ENCODE measurements at places on chromosomes 6 and 20.

GRCh38 chr6:47267301-47267700 lies 42.4 kb downstream of the TNFRSF21 start:
- no peak for DNase-seq

GRCh38 chr6:55496201-55496600 lies 82.8 kb downstream of the HMGCLL1 start:
- DNase-seq: no peak

- no peak for DNase-seq
Measured at GRCh38 chr20:45345104-45345936, 2.9 kb downstream of the SDC4 start.

DNA sequence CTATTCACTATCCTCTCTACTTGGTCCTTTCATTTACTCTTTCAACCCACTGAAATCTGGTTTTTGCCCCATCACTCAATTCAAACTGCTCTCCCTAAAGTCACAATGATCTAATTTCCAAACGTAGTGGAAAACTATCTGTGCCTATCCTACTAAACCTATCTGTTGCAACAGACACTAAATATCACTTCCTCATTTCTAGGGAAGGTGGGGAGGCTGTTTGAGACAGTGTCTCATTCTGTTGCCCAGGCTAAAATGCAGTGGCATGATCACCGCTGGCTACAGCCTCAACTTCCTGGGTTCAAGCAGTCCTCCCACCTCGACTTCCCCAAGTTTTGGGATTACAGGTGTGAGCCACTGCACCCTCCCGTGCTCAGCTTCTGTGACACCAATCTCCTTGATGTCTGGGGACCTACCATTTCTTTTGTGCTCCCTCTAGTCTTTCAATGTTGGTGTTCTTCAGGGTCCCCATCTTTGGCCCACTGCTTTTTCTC lies 8.8 kb downstream of the RANBP9 start:
- no peak for DNase-seq

DNA sequence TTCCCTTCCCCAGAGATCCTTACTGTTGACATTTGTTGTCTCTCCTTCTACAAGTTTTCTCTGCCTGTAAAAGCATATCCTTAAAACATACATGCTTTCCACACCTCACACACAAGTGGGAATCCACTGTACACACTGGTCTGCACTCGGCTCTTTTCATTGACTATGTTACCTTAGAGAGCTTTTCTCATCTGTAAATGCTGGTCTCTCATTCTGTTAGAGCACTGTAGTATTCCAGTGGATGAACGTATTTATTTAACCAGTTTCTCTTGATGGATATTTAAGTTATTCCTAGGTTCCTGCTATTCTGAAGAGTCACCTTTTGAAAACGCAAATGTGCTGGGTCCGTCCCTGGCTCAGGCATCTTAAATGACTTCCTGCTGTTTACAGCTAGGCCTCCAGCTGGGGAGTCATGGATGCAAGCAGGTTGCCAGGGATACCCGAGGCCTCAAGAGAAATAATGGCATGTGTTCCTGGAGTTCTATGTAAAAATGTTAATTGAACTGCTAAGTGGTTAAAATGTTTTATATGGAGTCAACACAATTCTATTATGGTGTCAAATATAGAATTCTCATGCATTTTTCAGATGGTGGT lies 61.1 kb upstream of the TGM3 start:
- no peak for DNase-seq

- no peak for DNase-seq
Measured at GRCh38 chr6:36323062-36323461, 13.6 kb downstream of the BNIP5 start.

DNA sequence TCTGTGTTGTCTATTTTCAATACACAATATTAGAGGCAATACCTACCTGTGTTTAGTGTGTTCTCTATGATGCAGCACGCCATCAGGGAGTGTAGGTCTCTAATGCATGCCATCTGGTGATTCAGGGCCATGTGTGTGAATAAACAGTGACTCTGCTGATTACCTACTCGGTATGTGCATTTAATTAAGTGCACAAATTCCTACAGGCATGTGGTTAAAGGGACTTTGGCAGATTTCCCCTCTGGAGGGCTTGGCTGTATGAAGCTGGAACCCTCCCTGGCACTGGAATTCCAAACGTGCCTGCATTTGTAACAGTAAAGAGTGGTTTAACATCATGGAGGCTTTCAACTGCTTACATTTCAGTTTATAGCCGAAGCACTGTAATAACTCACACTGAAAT lies 401.5 kb upstream of the SASH1 start:
- DNase-seq: no peak

GRCh38 chr6:42176981-42177380 lies 3.8 kb downstream of the GUCA1A start:
- DNase-seq: no peak

DNA sequence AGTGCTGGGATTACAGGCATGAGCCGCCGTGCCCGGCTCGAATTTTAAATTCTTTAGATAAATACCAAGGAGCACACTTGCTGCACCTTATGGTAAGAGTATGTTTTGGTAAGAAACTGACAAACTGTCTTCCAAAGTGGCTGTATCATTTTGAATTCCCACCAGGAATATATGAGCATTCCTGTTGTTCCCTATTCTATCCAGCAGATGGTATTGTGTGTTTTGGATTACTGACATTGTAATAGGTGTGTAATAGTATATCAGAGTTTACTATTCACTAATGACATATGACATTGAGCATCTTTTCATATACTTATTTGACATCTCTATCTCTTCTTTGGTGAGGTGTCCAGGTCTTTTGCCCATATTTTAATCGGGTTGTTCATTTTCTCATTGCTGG lies 40.5 kb downstream of the TGM6 start:
- DNase-seq: no peak

DNA sequence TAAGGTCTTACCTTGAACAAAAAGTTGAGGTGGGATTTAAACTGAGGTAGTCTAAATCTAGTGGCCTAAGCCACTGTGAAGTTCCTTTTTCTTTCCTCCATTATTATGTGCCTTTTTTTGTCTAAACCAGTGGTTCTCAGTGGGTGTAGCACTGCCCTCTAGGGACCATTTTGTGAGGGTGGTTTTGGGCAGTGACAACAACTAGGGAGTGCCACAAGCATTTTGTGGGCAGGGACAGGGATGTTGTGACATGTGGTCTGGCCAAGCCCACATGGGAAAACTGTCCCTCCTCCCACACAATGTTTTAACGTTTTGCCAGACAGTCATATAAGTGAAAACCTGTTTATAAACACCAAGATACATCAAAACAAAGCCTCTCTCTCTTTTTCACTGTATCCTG lies 899.4 kb upstream of the FLRT3 start:
- DNase-seq: no peak

DNA sequence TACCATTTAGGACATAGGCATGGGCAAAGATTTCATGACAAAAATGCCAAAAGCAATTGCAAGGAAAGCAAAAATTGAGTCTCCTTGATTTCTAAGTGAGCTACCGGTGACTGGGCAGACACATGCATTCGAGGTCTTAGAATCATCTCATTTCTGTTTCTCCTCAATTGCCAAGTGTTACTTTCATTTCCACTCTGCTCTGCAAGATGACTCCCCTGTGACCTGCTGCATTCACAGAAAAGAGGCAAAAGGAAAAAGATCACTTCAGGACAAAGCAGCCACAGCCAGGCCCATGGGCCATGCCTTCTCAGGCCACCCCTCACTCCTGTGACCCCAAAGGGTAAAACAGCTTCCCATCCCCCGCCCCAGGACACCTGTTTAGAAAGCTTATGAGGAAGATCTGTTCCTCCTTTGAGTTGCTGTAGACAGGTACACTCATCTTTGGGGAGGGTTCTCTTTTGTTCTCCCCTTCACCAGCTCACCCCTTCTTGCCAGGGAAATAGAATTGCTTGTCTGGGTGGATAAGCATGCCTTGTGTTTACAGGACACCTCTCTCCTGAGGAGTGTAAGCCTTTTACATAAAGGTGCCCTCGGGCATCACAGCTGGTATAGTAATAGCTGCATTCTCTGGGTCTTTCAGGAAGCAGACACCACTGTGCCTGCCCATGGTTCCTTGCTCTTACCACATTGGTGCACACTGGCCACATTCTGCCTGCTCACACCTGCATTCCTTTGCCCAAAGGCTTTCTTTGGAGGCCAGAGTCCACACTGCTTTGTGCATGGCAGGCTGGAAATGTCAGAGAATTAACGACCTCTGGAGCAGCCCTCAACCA lies 105.0 kb downstream of the SLC24A3 start:
- DNase-seq: no peak

GRCh38 chr20:18267815-18268214 lies 20.5 kb upstream of the ZNF133 start:
- no peak for DNase-seq

DNA sequence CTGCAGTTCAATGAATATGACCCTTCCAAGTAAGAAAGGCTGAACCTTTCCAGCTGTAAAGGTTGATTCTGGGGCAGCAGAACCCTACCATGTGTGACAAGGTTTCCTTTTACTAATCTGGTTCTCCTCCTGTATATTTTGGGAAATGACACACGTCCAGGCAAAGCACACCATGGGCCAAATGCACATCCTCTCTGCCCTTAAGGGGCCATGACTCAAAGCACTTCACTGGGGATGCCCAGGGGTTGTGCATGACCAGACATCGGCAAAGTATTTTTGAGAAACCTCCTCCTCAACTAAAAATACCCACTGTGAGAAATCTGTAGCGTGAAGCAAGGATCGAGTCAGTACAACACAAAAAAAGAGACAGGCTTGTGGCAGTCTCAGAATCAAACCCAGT lies 174.7 kb downstream of the BACH2 start:
- DNase-seq: no peak

- DNase-seq: no peak
Measured at GRCh38 chr6:116877743-116878142, 701 bp downstream of the RFX6 start.

DNA sequence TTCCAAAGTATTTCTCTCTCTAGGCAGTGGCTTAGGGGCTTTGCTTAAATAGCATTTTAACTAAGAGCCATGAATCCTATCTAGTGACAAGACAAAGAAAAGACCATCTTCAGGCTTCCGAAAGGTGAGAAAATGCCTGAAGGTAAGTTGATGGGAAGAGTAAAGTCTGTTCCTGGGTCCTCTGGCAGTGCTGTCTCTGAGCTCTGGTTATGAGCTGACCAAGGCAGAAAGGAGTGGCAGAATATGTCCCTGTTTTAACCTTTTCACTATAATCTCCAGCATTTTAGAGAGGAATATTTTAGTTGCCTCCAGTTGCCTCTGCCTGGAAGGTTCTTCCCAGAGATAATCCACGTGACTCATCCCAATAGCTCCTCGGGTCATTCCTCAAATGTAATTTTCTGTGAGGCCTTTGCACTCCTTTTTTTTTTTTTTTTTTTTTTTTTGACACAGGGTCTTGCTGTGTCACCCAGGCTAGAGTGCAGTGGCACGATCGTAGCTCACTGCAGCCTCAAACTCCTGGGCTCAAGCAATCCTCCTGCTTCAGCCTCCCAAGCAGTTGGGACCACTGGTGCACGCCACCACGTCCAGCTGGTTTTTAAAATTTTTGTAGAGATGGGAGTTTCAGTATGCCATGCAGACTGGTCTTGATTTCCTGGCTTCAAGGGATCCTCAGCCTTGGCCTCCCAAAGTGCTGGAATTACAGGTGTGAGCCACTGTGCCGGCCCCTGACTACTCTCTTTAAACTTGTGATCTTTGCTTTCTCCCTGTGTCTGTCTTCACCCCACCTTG lies 3.7 kb upstream of the ARMH2 start:
- no peak for DNase-seq

GRCh38 chr6:23388086-23388783 lies 737.8 kb upstream of the NRSN1 start:
- no peak for DNase-seq

DNA sequence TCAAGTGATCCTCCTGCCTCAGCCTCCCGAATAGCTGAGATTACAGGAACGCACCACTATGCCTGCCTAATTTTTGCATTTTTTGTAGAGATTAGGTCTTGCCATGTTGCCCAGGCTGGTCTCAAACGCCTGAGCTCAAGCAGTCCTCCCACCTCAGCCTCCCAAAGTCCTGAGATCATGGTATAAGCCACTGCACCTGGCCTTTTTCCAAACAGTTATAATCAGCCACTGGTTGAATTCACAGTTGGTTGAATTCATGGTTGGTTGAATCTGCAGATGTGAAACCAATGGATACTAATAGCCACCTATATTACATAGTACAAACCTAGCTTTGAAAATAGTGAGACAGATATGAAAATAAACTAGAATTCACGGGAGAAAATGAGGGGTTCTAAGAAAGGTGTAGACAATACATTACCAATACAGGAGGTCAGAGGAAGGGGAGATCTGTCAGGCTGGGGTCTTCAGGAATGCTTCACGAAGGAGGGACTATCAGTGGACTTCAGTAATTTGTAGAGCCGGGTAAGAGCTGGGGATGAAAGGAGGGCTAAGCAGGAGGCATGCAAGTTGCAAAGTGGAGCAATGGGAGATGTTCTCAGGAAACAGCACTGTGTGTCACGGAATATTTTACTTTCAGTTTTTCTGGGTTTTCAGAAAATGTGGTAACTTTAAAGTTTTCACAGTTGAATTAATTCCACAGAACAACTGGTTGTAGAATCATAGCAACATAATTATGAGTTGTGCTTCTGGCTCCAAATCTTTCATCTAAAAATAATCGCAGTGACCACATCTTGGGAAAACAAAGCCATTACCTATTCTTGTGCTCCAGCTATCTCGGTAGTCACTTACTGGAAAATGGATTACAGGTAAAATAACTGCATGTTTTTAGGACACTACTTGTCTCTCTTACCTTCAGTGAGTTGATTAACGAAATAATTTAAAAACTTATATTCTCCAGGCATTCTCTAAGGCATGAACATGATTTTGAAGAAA lies 12.9 kb upstream of the CEP85L start:
- DNase-seq: no peak

GRCh38 chr20:59194023-59194935 lies 30.7 kb downstream of the ZNF831 start:
- no peak for DNase-seq

DNA sequence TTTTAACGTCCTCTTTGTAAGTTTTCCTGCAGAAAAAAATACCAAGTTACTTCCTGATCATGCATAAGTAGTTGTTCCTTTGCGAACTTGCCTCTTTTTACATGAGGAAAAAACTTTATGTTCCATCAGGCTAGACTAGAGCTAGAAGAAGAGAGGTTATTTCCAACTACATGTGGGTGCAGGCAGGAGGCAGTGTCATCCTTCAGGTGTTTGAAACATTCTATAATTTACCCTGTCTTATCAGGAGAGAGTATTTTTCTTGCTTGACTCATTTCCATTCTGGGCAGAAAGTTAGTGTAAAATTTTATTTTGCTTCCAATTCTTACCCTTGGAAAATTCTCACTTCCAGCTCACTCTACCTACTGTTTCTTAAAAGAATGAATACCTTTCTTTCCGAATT lies 28.5 kb upstream of the EPHA7 start:
- DNase-seq: no peak

GRCh38 chr20:46699651-46700359 lies 9.6 kb upstream of the SLC2A10 start:
- DNase-seq: no peak

GRCh38 chr6:134446896-134447295 lies 129.0 kb upstream of the SGK1 start:
- DNase-seq: no peak

DNA sequence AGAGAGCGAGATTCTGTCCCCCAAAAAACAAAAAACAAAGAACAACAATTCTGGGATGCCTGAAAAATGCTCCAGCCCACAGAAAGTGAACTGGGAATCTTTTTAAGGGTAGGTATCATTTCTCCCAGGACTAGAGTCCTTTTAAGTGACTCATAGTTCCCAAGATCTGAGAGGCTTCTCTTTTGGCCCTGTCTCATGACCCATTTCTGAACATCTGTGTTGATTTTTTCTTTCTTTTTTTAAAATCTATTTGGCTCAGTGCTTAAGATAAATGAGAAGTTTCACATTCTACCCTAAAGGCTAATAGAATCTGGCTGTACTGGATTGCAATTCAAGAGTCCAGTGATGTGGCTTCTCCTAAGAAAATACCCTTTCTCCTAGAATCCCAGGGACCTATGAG lies 217.6 kb upstream of the FOXQ1 start:
- no peak for DNase-seq
